ENCODE measurements at places on chromosomes 5 and 9.

GRCh38 chr9:70561786-70562395, 147.4 kb upstream of the KLF9 start:
- no peak for DNase-seq

- DNase-seq, result no peak
Observed at GRCh38 chr5:114636271-114636670, 274.4 kb downstream of the KCNN2 start.

DNA sequence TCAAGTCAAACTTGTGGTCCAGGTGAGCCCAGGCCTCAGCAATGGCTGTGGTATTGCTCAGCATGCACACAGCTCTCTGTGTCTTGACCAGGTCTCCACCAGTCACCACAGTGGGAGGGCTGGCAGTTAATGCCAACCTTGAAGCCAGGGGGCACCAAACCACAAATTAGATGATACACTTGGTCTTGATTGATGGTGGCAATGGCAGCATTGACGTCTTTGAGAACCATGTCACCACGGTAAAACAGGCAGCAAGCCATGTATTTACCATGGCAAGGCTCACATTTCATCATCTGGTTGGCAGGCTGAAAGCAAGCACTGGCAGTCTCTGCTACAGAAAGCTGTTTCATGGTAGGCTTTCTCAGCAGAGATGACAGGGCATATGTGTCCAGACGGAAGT, 40.0 kb downstream of the NIM1K start:
- no peak for DNase-seq

- DNase-seq, result no peak
Observed at GRCh38 chr9:10148796-10149195, 464.0 kb downstream of the PTPRD start.

Measured in bone marrow (tissue), 2 donors.